ENCODE measurements at places on chromosomes 5 and 9.

DNA sequence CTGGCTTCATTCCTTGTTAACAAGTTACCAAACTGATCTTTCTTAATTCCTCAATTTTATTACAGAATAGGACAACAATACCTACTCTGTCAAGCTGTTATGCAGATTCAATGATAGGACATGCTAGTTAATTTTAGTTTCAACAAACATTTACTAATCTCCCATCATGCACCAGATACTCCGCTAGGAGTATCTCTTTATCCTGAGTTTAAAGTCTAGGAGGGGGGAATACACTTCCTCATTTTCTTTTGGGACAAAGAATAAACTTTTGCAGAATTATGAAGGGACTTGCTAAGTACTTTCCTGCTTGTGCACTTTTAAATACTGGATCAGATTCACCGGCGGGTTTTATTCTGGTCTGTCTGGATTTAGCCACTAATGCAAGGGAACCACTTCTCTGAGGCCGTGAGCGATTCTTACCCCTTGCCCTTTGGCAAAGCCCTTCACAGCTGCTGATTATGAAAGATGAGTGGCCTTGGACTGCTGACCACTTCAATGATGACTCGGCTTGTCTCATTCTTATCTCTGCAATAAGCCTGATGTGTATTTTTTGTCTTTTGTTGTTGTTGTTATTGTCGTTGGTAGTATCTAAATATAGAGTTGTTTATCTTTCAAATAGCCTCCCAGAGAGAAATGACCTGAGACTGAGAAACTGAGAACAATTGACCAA lies 73.9 kb downstream of the RMI1 start:
- DNase-seq = no peak

GRCh38 chr9:134606951-134607731 lies 34.5 kb upstream of the COL5A1 start:
- DNase-seq = no peak

- DNase-seq = no peak
Measured at GRCh38 chr9:77661566-77662085, 13.5 kb upstream of the GNA14 start.

- DNase-seq = no peak
Measured at GRCh38 chr9:76044266-76044819, 153.9 kb downstream of the PCSK5 start.

DNA sequence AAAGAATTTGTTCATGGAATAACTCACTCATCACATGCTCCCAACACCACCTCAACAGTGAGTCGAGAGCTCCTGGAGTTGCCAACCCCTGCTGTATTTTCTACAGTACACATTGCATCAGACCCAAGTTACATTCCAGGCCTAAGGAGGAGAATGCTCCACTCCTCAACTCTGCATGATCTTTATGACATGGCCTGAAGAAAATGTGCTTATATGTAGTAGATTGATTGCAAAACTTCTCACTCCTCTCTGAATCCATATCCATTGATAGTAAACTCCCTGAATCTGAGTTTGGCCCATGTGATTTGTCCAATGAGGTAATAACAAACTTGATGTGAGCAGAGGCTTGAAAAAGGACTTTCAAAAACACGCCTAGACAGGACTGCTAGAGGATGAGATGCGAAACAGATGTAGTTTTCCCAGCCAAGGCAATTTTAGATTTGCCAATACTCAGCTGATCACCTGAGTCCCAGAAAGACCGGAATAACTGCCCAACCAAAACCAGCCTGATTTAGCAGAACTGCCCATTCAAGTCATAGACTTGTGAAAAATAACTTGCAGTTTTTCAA lies 29.0 kb upstream of the PAPPA start:
- no peak for DNase-seq

GRCh38 chr5:16934677-16935153 lies 1.4 kb downstream of the MYO10 start:
- DNase-seq = no peak

DNA sequence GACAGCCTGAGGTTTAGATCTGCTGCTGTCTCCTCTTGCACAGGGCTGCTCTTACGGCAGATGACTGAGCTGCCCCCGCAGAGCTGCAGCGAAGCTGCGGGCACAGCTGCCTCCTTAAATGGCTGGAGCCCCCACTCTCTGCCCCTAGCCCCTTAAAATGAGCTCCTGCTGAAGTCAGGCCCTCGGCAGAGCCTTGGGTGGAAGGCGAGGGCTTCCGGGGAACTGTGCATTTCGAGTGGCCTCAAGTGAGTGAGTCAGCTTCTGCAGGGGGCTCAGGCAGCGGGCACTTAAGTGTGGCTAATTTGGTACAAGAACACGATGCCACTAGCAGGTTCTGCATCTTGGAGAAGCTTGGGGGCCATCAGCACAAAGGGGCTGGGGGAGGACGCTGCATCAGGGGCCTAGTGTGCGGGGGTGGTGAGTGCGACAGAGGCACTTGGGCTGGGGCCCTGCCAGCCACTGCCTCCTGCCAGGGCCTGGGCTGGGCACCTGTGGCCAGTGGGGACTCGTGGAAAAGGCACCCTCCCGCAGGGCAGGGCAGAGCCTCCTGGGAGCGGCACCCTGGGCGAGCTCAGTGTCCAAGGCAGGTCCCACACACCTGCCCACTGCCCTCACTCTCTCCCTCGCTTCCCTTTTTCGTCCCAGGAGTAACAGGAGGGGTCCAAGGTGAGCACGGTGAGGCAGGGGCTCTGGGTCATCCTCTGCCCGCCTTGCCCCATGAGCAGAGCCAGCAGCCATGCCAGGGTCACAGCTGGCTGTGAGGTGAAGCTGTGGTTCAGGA lies 28.8 kb upstream of the RNU6ATAC start:
- no peak for DNase-seq

DNA sequence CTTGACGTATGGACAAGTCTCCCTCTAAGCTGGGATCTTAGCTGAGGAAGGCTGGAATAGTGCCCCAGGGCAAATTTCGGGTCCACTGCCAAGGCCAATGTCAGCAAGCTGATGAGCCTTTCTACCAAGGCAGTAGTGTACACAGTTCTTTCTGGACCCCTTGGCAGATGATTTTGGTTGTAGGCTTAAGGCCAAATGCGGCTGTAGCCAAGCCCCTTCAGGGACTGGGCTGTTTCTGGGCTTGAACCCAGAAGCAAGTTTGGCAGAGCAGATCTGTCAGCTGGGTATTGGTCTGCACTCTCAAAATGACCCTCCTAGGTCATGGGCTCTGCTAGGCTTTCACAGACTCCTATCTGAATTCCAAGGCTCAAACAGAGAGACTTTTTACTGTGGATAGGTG lies 121.6 kb downstream of the ADAMTSL1 start:
- DNase-seq = no peak

DNA sequence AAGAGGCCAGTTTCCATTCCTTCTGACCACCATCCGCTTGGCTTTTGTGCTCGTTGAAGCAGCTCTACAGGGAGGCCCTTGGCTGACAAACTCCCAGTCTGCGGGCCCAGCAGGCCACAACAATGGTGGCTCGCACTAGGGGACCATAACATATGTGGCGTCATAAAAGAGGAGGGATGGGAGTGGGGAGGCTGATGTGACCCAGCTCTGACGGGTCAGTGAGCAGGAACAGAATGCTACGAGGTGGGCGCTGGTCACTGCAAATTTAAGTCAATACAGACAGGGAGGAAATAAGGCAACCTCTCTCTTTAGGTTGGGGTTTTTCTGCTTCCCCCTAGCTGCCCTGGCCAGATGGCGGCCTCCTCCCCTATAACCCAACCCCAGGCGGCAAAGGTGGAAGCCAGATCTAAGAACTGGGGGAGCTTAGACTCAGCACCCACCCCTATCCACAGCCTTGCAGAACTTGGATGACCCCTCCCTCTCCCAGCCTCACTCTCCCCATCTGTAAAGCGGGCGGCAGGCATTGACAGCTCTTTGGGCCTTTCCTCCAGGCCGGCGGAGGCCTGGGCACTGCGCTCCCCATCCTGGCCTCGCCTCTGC lies 778 bp downstream of the FRRS1L start:
- no peak for DNase-seq

GRCh38 chr5:112948458-112948857 lies 26.4 kb upstream of the REEP5 start:
- no peak for DNase-seq
